ENCODE measurements at places on chromosomes 13 and 19.

DNA sequence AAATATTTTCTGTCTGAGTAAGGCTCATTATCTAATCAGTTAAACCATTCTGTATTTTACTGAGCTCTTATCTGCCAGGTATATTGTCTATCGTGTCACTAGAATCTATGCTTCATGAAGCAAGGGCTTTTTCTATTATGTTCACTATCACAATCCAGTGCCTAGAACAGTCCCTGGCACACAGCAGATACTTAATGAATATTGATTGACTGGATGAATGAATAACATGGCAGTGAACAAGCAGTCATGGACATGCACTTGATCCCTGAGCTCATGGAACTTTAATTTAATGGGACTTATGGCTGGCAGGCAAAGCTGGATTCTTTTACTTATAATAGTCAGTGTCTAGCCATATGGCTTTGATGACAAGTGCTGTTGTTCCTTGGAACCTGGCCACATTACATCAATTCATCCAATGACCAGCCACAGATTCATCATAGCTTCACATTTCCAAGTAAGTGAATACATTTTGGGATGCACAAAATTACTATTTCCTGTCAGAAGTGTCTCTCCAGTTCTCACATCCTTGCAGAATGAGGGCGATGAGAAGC lies 214.8 kb downstream of the COG6 start:
- no peak for DNase-seq

DNA sequence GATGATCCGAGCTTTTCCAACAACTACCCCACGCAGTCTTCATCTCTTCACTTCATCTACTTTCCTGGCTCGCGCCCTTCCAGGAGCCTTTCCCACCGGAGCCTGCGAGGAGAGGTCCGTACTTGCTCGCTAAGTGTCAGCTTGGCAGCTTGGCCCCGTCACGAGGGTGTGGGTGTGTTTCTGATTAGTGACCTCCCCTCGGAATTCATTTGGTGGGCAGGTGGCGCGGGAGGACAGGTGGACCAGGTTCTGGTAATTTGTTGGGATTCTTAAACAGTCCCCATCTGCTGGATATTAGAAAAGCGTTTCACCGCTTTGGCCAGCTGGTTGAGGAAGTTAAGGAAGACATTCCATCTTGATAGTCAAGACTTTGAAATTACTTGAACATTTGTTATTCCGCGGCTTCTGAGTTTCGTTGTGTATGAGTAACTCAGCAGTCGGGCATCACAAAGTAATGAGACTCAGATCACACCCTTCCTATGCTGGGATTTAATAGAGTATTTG lies 515 bp downstream of the UFM1 start:
- no peak for DNase-seq

- DNase-seq: no peak
These were observed 68.6 kb upstream of the TEX29 start for GRCh38 chr13:111251646-111252445.

DNA sequence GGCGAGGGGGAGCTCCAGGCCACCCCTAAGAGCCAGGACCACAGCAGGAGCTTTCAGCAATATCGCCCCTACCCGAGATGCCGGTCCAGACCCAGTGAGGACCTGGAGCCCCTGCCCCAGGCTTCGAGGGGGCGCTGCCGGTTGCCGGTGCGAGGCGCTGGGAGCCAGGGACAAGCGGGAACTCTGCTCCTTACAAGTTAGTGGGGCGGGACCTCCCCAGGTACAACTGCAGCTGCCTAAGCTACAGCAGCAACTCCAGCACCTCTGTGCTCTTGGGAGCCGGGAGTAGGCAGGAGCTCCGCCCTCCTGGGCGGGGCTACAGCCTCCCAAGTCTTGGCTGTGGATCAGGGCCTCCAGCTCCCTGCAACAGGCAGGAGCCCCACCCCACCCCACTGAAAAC lies 15.2 kb upstream of the TSC22D1 start:
- no peak for DNase-seq

DNA sequence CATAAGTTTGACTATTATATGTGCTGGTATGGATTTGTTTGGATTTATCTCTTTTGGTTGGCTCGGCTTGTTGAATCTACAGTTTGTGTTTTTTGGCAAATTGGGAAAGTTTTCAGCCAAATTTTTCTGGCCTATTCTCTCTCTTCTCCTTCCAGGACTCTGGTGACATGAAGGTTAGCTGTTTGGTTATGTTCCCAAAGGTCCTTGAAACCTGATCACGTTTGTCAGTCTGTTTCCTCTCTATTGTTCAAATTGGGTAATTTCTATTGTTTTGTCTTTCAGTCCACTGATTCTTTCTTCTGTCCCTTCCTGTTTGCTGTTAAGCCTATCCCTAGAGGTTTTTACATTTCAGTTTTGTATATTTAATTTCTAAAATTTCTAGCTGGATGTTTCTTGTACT lies 81.5 kb upstream of the SHISA2 start:
- DNase-seq: no peak

DNA sequence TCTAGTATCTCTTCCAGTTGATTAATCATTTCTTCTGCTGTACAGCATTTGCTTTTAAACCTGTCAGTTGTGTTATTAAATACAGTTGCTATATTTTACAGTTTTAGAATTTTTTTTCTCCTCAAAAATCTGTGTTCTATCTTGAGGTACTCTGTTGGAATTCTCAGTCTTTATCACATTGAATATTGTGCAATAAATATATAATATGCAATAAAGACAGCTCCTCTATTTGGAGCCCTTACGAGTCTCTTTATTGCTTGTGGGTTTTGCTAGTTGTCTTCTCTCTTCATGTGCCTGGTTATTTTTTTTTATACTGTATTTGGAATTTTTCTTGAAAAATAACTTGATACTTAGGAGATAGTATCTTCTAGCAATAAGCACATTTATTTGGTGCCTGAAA lies 51.7 kb downstream of the CDK8 start:
- DNase-seq: no peak

GRCh38 chr19:39190768-39191167 lies 6.0 kb upstream of the NCCRP1 start:
- DNase-seq: no peak

- DNase-seq: no peak
These were observed 32.3 kb downstream of the CEBPG start for GRCh38 chr19:33405553-33406461.
